PC-3 (cell line): ENCODE measurements at places on chromosomes 4 and X. TPM values are rescaled to one million over a fixed set of nuclear protein-coding genes. Genes with fewer than 3 reads are reported as not detected.

Gene IL21
- total RNA-seq = not detected in 2 replicates

Gene ADH7
- total RNA-seq = not detected in 2 replicates

Gene TLR10
- not detected in 2 replicates for total RNA-seq

Gene WNK3
- total RNA-seq = 0.06 and 0.33 TPM in 2 replicates

Gene PDZD11
- 69.5 and 83.0 TPM in 2 replicates for total RNA-seq

Gene CPZ
- 21.7 and 27.9 TPM in 2 replicates for total RNA-seq

Gene ATP1B4
- not detected in 2 replicates for total RNA-seq

DNA sequence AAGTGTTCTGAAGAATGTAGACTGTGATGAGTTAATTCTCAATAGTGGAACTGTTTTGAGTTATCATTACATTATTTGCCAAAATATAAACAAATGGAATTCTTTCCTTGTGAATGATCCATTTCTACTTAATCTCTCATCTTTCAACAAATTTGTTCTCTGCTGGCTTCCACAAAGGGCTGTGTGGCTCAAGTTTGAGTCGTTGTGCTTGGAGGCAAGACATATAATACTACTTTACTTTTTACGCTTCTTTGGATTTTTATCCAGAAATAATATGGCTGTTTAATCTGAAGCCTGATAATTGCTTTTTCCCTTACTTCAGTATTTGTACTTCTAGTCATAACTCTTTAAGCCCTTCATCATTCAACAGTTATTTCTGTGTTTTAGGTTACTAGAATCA, 169.5 kb downstream of the ARHGAP10 start:
- DNase-seq = no peak
- no peaks in the 10 kb centered on the region for H3K4me1 ChIP-seq
- H3K36me3 ChIP-seq = no peaks in the 10 kb centered on the region
- H3K4me3 ChIP-seq = no peak overlapping the region
- H3K27ac ChIP-seq = no peak overlapping the region

DNA sequence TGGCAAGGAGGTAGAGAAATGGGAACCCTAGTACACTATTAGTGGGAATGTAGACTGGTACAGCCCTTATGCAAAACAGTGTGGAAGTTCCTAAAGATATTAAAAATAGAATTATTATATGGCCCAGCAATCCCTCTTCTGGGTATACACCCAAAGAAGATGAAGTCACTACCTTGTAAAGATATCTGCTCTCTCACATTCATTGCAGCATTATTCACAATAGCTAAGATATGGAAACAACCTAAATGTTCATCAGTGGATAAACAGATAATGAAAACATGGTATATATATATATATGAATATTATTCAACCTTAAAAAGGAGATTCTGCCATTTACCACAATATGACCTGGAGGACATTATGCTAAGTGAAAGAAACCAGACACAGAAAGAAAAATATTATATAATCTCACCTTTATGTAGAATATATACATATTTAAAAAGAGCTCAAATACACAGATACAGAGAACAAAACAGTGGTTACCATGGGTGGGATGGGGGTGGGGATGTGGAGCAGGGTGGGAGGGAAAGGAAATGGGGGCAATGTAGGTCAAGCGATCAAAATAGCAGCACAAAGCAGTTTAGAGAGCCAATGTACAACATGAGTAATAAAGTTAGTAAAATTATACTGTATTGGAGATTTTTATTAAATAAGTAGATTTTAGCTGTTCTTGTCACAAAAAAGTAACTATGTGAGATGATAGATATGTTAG, 138.6 kb downstream of the SPRY1 start:
- no peak overlapping the region for H3K4me3 ChIP-seq
- H3K27ac ChIP-seq = no peak overlapping the region
- H3K4me1 ChIP-seq = no peaks in the 10 kb centered on the region
- H3K27me3 ChIP-seq = no peaks in the 10 kb centered on the region
- no peak for DNase-seq

- H3K36me3 ChIP-seq = no peaks in the 10 kb centered on the region
- H3K27me3 ChIP-seq = no peaks in the 10 kb centered on the region
- H3K4me1 ChIP-seq = peaks cover 7% of the 10 kb centered on the region
- H3K4me3 ChIP-seq = no peak overlapping the region
- no peak for DNase-seq
- no peak overlapping the region for H3K27ac ChIP-seq
Measured at GRCh38 chrX:109704563-109704962, 28.5 kb downstream of the ACSL4 start.

GRCh38 chrX:18886344-18887161, 97.4 kb downstream of the PHKA2 start:
- peak overlapping the region; percentile 55 for H3K27ac ChIP-seq
- peaks cover 20% of the 10 kb centered on the region for H3K4me1 ChIP-seq
- H3K4me3 ChIP-seq = peak overlapping the region; percentile 66
- H3K27me3 ChIP-seq = no peaks in the 10 kb centered on the region
- H3K36me3 ChIP-seq = no peaks in the 10 kb centered on the region

DNA sequence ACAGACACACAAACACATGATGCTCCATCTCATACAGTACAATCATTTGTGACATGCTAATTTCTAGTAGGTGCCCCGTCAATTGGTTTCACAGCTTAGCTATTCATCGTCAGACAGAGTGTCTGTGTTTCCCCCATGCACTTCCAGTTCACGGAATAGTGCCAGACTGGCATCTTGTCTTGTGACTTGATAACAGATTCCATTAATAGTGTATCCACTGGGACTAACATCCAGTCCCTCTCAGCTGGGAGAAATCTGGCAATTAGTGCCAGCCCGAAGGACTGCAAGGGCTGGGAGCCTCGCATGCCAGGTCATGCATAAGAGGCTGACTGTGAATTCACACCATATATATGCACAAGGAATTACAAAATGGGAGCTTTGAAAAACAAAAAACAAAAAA, 20.2 kb upstream of the GATB start:
- H3K4me3 ChIP-seq = no peak overlapping the region
- H3K36me3 ChIP-seq = no peaks in the 10 kb centered on the region
- H3K27ac ChIP-seq = no peak overlapping the region
- no peak for DNase-seq

- no peaks in the 10 kb centered on the region for H3K36me3 ChIP-seq
- H3K27ac ChIP-seq = no peak overlapping the region
- H3K4me1 ChIP-seq = no peaks in the 10 kb centered on the region
- no peaks in the 10 kb centered on the region for H3K27me3 ChIP-seq
- H3K4me3 ChIP-seq = no peak overlapping the region
Measured at GRCh38 chr4:38752941-38753806, 29.6 kb downstream of the TLR10 start.

DNA sequence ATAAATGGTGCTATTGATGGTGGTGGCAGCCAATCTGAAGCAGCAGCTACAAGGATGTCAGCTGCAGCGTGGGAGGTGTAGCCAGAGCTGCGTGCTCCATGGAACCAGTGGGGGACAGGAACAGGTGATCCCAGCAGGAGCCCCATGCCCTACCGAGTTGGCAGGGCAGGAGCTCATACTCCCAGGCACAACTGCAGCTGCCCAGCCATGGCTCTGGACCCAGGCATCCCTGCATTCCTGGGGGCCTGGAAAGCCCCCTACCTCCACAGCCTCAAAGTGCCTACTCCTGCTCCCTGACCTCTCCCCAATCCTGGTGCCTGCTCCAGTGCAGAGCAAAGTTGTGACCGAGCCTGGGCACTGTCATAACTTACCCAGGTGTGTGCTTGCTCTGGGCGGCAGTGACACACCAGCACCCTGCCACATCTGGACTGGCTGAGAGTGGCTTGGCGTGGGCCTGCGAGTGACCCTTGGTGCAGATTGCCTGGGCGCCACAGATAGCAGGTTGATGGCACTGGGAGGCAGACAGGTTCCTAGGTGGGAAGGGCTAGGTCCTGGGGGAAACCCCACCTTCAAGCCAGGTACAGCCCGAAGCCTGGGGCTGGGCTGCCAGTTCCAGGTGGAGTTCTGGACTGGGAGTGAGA, 101.1 kb downstream of the DCAF12L2 start:
- no peaks in the 10 kb centered on the region for H3K36me3 ChIP-seq
- H3K27me3 ChIP-seq = no peaks in the 10 kb centered on the region
- H3K4me1 ChIP-seq = no peaks in the 10 kb centered on the region
- no peak overlapping the region for H3K4me3 ChIP-seq
- no peak overlapping the region for H3K27ac ChIP-seq
- no peak for DNase-seq

GRCh38 chrX:106042296-106042695, 3.8 kb upstream of the SERPINA7 start:
- H3K27me3 ChIP-seq = 0 out of 2 replicates have a peak, but pooled peaks cover 10% of the 10 kb centered on the region
- H3K27ac ChIP-seq = no peak overlapping the region
- DNase-seq = peak; percentile 85
- H3K4me3 ChIP-seq = no peak overlapping the region

- no peak overlapping the region for H3K4me3 ChIP-seq
- no peak for DNase-seq
- no peaks in the 10 kb centered on the region for H3K4me1 ChIP-seq
- H3K27me3 ChIP-seq = no peaks in the 10 kb centered on the region
- no peaks in the 10 kb centered on the region for H3K36me3 ChIP-seq
- H3K27ac ChIP-seq = no peak overlapping the region
Measured at GRCh38 chr4:52873861-52874343, 11.8 kb downstream of the RASL11B start.

DNA sequence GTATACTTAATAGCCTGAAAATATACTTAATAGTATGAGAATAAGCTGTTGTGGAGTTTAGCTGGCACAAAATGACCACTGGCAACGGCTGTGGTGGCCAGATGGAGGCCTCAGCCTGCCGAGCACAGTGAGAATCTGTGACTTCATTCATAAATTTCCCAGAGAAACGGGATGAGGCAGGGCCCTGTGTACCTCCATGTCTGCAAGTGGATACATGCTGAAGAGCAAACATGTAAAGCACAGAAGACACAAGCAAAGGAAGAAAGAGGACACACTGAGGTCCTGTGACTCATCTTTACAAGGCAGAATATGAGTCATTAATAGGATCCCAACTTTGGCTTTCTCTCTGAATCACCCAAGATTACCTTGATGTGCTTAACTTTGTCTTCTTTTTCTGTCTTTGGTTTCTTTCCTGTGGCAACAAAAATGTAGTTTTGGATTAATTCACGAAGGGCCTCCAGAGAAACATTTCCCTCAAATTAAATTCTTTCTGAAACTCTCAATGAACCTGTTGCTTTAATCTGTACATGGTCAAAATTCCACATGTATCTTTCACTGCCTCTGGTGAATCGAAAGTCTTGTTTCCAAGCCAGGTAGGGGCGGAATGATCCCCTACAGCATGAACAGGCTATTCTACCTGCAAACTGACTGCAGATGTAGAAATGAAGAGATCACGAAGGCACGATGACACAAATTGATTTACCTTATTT, 56.4 kb downstream of the IRF2 start:
- peak; percentile 89 for DNase-seq
- H3K4me1 ChIP-seq = peaks cover 24% of the 10 kb centered on the region
- no peaks in the 10 kb centered on the region; the same call in 1 of the 2 replicates for H3K36me3 ChIP-seq
- peak overlapping the region; percentile 87 for H3K27ac ChIP-seq

DNA sequence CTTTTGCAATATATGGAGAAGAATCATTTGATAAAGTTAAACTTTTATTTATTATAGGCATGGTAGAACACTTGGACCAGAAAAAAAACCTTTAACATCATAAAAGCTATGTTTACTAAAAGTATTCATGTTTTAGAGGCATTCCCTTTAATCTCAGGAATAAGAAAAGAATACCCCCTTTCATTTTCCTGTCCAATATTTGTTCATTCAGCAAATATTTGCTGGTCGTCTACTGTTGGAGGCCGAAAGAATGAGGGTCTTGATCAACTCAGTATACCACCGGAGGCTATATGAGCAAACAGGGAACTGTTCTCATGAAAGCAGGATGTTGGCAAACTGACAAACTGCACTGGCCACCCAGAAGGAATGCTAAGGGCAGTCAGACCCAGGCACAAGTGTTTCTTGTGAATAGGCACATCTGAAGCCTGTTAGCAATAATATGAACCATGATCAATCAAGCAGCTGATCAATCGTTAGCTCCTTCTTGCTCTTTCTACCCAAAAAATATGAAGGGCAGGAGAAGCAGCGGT, 480.8 kb upstream of the FAT1 start:
- no peaks in the 10 kb centered on the region for H3K36me3 ChIP-seq
- peak; percentile 70 for DNase-seq
- H3K4me1 ChIP-seq = peaks cover 15% of the 10 kb centered on the region
- H3K27ac ChIP-seq = no peak overlapping the region

GRCh38 chr4:111992351-111993168, 152.7 kb upstream of the FAM241A start:
- H3K4me3 ChIP-seq = no peak overlapping the region
- H3K4me1 ChIP-seq = no peaks in the 10 kb centered on the region
- no peak for DNase-seq
- H3K27me3 ChIP-seq = peaks cover 48% of the 10 kb centered on the region
- H3K36me3 ChIP-seq = no peaks in the 10 kb centered on the region
- no peak overlapping the region for H3K27ac ChIP-seq

DNA sequence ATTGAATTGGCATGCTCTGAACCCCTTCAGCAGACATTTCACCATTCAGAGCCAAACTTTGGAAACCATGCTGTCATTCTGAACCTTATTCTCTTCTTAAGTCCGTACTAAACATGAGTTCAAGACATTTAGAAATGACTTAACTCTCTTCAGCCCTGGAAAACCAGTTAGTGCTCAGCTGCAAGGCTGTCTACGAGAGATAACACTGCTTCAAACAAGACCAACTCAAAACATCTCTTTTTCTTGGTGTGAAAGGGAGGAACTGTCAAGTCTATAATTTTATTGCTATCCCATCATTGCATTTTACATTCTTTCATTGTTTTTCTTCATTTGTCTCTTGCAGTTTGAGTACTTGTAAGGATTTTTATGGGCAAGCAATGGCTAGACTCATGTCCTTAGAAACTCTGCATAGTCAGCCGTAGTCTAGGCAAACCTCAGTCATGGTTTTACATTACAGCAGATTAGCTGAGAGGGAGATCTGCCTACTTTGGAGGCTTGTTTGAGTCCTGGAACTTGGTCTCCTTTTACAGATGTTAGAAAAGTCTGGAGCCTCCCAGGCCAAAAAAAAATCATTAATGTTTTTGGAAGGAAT, 120.6 kb upstream of the JADE1 start:
- no peak for DNase-seq
- H3K27ac ChIP-seq = no peak overlapping the region
- H3K4me3 ChIP-seq = no peak overlapping the region
- no peaks in the 10 kb centered on the region for H3K4me1 ChIP-seq
- no peaks in the 10 kb centered on the region for H3K27me3 ChIP-seq
- H3K36me3 ChIP-seq = no peaks in the 10 kb centered on the region

GRCh38 chr4:1378559-1379231, 27.5 kb downstream of the NKX1-1 start:
- DNase-seq = no peak
- no peak overlapping the region for H3K27ac ChIP-seq
- no peaks in the 10 kb centered on the region for H3K4me1 ChIP-seq
- no peak overlapping the region for H3K4me3 ChIP-seq

- H3K36me3 ChIP-seq = no peaks in the 10 kb centered on the region
- DNase-seq = peak; percentile 55
- peak overlapping the region; percentile 88 for H3K27ac ChIP-seq
- peak overlapping the region; percentile 26; the same call in 1 of the 2 replicates for H3K4me3 ChIP-seq
Measured at GRCh38 chr4:142264961-142265360, 581.1 kb downstream of the INPP4B start.

GRCh38 chr4:57282933-57283310, 172.7 kb upstream of the IGFBP7 start:
- no peaks in the 10 kb centered on the region for H3K36me3 ChIP-seq
- peaks cover 23% of the 10 kb centered on the region; the same call in 1 of the 2 replicates for H3K27me3 ChIP-seq
- no peak overlapping the region for H3K4me3 ChIP-seq
- no peak overlapping the region for H3K27ac ChIP-seq
- no peaks in the 10 kb centered on the region for H3K4me1 ChIP-seq
- DNase-seq = no peak
